ENCODE measurements at places on chromosomes 3 and 15.

DNA sequence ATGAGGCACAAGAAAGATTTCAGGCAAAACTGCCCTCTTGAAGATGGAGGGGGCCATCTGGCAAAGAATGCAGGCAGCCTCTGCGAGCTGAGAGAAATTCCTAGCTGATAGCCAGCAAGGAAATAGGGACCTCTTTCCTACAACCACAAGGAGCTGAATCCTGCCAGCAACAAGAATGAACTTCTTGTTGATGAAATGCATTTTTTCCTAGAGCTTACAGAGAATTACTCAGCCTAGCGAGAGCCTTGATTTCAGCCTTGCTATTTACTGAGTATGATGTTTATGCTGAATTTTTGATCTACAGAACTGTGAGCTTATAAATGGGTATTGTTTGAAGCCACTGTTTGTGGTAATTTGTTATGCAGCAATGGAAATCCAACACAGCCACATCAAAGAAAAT lies 148.5 kb upstream of the NAALADL2 start:
- no peak for DNase-seq

DNA sequence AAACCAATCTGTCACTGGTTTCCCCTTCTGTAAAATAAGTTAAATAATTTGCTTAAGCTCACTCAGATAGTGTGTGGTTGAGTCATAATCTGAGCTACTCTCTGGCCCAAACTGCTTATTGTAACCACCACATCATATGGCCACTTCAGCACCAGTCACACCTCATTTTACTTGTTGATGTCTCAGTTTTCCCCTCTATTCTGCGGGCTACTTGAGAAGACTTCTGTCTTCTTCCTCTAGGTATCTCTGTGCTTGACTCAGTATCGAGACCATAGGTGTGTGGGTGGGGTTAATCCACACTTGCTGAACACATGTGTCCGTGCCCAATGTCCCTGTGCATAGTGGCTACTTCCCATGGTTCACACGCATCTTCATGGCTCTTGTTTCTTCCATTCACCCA lies 32.9 kb downstream of the CRYGS start:
- no peak for DNase-seq

DNA sequence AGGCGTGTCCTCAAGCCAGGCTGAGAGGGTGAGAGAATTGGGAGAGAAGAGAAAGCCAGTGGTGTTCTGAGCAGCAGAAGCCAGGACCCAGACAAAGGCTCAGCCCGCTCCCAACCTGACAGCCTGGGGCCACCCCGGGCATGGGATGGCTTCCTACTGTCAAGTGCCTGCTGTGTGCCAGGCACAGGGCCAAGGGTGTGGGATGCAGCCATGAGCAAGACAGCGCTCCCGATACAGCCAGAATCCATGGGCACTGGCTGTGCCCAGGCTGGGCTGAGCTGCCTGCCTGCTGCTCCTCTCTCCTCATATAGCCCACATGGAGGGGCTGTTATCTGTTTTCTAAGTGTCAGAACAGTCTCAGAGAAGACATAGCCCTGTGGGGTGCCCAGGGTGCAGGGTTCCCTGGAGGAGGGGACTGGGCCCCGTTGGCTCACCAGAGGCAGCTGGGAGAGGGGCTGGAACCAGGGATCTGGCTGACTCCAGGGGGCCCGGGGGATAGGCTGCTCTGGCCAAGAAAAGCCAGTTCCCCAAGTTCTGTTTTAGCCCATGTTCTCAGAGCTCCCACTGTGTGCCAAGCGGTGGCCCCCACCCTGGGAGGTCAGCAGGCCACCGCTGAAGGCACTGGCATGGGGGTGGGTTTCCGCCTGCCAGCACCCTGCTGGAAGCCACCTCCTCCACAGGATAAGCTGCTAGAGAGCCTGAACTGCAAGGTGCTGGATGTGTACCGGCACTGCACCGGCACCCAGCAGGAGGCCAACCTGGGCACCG lies 39.0 kb downstream of the CFAP100 start:
- no peak for DNase-seq

DNA sequence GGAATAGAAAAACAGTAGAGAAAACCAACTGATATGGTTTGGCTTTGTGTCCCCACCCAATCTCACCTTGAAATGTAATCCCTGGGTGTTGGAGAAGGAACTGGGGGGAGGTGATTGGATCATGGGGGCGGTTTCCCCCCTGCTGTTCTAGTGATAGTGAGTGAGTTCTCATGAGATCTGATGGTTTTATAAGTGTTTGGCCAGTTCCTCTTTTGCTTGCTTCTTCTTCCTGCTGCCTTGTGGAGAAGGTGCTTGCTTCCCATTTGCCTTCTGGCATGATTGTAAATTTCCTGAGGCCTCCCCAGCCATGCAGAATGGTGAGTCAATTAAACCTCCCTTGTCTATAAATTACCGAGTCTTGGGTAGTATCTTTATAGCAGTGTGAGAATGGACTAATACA lies 48.4 kb downstream of the EOMES start:
- DNase-seq = no peak

DNA sequence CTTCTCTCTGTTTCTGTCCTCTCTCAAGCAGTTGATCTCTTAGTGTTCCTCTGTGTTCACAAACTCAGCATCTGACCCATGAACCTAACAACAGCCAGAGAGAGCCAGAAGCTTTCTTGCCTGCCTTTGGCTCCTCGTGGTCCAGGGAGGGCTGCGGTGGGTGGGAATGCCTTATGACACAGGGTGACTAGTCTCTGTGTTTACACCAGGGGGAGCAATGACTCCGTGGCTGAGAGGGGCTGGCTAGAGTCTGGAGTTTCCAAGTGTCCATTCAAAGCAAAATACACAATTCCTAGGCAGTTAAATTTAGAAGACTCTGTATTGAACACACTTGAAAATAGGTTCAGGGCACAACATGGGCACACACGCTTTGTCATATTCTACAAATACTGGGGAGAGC lies 370.0 kb upstream of the FRG2C start:
- no peak for DNase-seq

DNA sequence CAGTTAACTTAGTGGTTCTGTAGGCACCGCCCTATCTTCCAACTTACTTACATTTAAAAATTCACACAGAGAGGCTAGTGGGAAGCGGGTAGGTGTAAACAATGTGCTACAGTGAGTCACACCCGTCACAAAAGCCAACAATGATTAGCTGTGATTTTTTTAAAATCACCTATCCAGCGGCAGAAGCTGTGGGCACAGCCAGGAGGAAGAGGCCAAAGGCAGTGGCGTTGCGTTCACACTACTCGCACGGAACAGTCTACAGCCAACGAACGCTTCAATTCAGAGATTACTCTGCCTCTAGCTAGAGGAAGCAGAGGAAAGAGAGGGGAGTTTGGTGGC lies 2.5 kb upstream of the NLGN1 start:
- peak; percentile 92 for DNase-seq

DNA sequence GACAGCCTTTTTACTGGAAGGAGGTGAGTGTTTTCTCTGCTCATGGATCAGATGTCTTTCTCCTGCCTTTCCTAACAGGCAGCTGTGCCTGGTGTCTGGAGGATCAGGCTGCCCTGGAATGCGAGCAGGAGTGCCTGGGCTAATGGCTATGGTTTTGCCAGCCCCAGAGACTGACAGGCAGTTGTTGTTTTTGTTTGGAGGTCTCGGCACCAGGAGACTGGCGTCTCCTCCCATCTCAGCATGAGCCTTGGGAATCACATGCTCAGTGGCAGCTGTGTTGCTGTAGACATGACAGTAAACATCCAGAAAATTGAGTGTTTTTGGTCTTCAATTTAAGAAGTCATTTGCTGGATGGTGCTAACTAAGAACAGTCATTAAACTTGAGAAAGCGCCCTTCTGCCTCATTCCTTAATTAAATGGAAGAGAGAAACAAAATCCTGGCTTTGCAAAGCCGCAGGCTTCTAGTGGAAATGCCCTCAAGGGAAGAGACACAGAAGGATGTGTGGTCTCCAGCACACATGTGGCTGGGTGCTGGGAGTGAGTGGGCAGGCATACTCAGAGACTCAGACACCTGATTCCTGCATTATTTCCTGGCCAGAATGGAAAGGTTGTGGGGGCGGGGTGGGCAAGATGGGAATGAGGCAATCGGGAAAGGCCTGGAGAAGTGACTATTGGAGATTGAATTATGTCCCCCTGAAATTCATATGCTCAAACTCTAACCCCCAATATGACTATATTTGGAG lies 97.0 kb upstream of the NMNAT3 start:
- DNase-seq = no peak

DNA sequence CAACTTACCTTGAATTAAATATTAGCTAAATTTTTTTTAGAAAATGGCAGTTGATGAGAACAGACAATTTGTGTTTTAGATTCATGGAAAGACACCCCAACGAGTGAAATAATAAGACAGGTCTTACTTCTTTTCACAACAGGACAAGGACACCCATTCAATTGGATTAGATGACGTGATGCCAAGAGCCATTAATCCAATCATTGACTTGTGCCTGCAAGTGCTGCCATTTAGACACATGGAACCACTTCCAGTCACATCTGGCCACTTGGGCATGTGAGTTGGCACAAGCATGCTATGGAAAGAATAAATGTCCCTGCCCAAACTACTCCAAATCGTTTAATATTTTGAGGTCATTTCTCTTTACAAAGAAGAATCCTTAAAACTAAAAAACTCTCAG lies 1308.8 kb downstream of the ROBO2 start:
- no peak for DNase-seq

- DNase-seq = no peak
These were observed 92.8 kb downstream of the FOXP1 start for GRCh38 chr3:71490692-71491091.

DNA sequence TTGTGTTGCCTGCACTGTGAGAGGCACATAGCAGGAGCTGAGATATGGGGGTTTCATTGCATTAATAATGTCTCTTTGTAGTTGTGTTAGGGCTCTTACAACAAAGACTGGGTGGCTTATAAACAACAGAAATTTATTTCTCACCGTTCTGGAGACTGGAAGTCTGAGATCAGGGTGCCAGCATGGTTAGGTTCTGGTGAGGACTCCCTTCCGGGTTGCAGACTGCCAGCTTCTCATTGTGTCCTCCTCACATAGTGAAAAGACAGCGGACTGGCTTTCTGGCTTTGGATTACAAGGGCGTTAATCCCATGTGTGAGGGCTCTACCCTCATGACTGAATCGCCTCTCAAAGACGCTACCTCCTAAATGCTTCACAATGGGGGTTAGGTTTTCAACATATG lies 20.6 kb downstream of the TMEM108 start:
- DNase-seq = no peak

DNA sequence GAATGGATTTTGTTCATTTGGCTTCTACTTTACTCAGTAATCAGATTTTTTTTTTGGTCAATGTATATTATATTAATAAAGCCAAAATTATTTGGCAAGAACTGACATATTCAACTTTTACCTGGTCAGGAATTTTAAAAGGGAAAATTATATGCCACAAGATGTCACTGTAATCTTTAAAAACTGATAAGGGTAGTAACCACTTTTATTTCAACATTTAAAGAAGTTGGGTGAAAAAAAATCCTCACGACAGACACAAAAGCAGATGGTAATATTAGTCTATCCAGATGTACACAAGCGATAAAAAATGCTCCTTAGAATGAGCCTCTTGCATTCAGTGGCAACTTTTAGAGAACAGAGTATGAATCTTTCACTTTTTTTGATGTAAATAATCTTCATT lies 101.9 kb downstream of the SERPINI1 start:
- no peak for DNase-seq

- DNase-seq = no peak
These were observed 12.5 kb upstream of the GK5 start for GRCh38 chr3:142237891-142238290.

- DNase-seq = no peak
These were observed 307.6 kb upstream of the LRRFIP2 start for GRCh38 chr3:37481982-37482381.

- DNase-seq = no peak
These were observed 148.7 kb upstream of the BHLHE40 start for GRCh38 chr3:4830586-4830914.

- no peak for DNase-seq
These were observed 26.3 kb upstream of the GOLGA6C start for GRCh38 chr15:75231836-75232235.

- DNase-seq = no peak
These were observed 963.4 kb downstream of the ROBO1 start for GRCh38 chr3:78804251-78805037.

DNA sequence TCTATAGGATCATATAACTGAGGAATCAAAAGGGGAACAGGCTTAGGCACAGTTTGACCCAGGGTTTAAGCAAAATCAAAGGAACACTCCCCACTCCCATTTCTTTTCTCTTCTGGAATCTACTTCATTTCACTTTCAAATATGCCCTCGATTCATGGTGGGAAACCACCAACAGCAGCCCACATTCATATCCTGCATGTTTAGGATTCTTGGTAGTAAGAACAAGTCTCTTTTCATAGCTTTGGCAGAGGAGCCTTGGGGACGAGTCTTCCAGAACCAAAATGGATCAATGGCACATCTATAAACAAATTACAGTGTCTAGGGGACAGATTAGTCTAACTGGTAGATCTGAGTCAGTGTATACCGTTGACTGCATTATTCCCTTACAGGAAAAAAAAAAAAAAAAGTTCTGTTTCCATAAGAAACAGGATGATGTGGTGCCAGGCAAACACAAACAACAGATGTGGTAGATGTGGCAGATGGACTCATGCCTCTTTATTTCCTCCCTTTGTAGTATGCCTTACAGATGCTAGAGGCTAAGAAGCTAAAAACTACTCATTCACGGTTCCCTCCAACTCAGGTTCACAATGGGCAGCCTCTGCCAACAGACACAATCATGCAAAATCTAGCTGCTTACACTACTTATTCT lies 578.3 kb upstream of the ADAMTS9 start:
- DNase-seq = no peak

- no peak for DNase-seq
These were observed 343.1 kb downstream of the LPP start for GRCh38 chr3:188497021-188497420.

- DNase-seq = no peak
These were observed 124.8 kb downstream of the BDH1 start for GRCh38 chr3:197430934-197431333.

GRCh38 chr15:88708655-88709054 lies 69.8 kb downstream of the ISG20 start:
- DNase-seq = no peak

- DNase-seq = no peak
These were observed 21.6 kb upstream of the TAFA4 start for GRCh38 chr3:68953816-68954444.

GRCh38 chr3:100334488-100335351 lies at the start of gene NIT2:
TSS of gene NIT2 (plus strand) at chr3:100334757. CDS start at chr3:100334792, 35 bp downstream.
- peak; percentile 86 for DNase-seq

DNA sequence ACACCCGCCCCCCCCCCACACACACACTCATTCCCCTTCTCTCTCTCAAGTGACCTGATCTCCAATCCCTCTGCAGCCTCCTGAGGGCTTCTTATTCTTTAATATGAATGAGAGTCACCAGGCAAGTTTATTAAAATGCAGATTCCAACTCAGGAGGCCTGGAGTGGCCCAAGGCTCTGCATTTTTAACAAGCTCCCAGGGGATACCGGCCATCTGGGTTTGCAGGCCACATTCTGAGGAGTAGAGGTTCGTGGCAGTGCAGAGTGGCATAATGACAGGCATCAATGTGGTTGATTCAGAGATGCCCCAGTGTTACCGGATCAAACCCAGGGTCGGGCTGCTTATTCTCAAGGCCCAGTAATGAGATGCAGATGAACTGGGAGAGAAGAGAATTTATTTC lies 18.9 kb downstream of the EIF1B start:
- no peak for DNase-seq

Measured in NCI-H774 (cell line).